CD4-positive, alpha-beta T cell treated with Interleukin-12 subunit alpha and Interleukin-12 subunit beta, for 1 hour (primary cell): ENCODE measurements at places on chromosomes 4 and X.

GRCh38 chrX:40683245-40683644 lies 35.9 kb upstream of the CXorf38 start:
- DNase-seq: no peak

DNA sequence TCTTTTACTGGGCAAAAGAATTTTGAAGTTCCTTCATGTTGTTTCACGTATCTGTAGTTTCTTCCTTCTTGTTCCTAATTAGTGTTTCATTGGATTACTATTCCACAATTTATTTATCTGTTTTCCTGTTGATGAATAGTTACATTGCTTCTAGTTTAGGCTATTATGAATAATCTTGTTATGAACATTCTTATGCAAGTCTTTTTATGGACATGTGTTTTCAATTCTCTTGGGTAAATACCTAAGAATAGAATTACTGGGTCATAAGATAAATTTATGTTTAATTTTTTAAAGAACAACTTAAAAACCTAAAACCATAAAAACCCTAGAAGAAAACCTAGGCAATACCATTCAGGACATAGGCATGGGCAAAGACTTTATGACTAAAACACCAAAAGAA lies 70.9 kb upstream of the RXFP1 start:
- DNase-seq: no peak

- DNase-seq: no peak
Observed at GRCh38 chr4:52728691-52729240, 22.5 kb downstream of the ERVMER34-1 start.

DNA sequence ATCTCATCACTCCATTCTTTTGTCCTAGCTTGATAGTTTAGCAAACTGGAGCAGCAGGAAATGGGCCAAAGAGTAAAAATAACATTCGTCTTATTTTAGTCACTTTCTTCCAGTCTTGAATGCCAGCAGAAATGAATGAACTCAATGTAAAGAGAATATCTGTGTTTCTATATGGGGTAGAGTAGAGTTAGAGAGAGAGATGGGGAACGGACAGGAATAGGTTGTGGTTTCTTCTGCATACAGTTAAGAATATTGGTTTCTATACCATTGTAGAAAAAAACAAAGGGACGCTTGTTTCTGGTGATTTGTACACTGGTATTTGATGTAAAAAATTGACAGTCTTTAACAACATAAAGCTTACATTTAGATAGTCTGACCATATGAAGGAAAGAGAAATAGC lies 8.9 kb downstream of the GPR174 start:
- no peak for DNase-seq
